ENCODE measurements at places on chromosomes 4 and X. TPM values are rescaled to one million over a fixed set of nuclear protein-coding genes. Genes with fewer than 3 reads are reported as not detected.

GRCh38 chr4:179097741-179098140 is 1655.5 kb upstream of the AGA start:
- H3K4me1 ChIP-seq: no peaks in the 10 kb centered on the region
- ATAC-seq: no peak
- no peak overlapping the region for H3K27ac ChIP-seq
- H3K36me3 ChIP-seq: no peaks in the 10 kb centered on the region
- H3K27me3 ChIP-seq: no peaks in the 10 kb centered on the region

GRCh38 chr4:113141901-113142346 is 92.5 kb downstream of the ANK2 start:
- no peak for ATAC-seq
- no peak overlapping the region for H3K4me3 ChIP-seq

- peak overlapping the region; percentile 90 for H3K4me3 ChIP-seq
- no peak for ATAC-seq
- H3K4me1 ChIP-seq: peaks cover 20% of the 10 kb centered on the region
- H3K36me3 ChIP-seq: no peaks in the 10 kb centered on the region
- no peaks in the 10 kb centered on the region for H3K27me3 ChIP-seq
Observed at GRCh38 chrX:129981752-129982299, 609 bp upstream of the BCORL1 start.

USP26 gene
- total RNA-seq: not detected

AFP gene
- total RNA-seq: not detected

DNA sequence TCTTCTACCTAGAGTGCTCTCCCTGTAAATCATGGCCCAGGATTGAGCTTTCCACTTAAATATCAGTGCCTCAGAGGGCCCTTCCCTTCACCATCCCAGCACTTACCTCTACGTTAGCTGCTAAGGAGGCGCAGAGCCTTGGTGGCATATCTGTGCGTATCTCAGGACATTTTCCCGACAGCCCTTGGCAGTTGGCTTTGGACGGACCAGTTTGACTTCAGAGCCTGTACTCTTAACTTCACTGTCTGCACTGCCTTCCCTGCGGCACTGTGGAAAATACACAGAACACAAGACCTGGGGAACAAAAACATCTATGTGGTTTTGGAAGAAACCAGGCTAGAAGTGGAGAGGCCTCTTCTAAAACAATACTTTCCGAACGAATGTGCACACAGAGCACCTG is 2.4 kb downstream of the TADA2B start:
- H3K4me3 ChIP-seq: no peak overlapping the region
- H3K27ac ChIP-seq: no peak overlapping the region
- no peaks in the 10 kb centered on the region for H3K27me3 ChIP-seq
- ATAC-seq: no peak
- H3K36me3 ChIP-seq: peaks cover 7% of the 10 kb centered on the region
- H3K4me1 ChIP-seq: peaks cover 29% of the 10 kb centered on the region

SORBS2 gene
- 666 TPM for total RNA-seq

VEGFC gene
- 3.0 TPM for total RNA-seq

DNA sequence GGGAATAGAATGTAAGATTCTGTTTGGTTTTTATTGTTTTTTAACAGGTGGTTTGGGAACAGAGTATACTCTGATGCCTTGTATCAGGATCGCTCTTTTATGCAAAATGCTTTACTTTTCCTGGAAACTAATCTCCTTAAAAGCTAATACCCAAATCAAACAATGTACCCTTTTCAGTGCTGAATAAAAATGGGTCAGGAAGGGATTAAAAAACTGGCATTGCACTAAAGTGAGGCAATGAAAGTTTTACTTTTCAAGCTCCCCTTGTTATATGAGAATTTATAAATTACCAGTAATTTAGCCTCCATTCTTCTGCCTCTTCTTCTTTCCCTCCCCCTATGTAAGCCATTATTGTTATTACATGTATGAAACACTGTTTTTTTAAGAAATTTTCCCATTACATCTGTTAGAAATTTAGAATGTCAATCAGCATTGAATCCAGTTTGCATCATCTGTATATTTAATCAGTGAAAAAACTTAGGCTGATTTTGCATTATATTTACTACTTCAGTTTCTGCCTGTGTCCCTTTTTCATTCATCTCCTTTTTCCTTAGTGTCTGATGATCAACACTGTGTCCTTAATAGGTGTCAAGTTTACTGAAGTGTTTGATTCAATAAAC is 89.7 kb upstream of the NPNT start:
- no peaks in the 10 kb centered on the region for H3K36me3 ChIP-seq
- H3K27ac ChIP-seq: no peak overlapping the region
- H3K4me3 ChIP-seq: no peak overlapping the region
- no peaks in the 10 kb centered on the region for H3K27me3 ChIP-seq

WNK3 gene
- 3.5 TPM for total RNA-seq

MAGEA4 gene
- not detected for total RNA-seq

DNA sequence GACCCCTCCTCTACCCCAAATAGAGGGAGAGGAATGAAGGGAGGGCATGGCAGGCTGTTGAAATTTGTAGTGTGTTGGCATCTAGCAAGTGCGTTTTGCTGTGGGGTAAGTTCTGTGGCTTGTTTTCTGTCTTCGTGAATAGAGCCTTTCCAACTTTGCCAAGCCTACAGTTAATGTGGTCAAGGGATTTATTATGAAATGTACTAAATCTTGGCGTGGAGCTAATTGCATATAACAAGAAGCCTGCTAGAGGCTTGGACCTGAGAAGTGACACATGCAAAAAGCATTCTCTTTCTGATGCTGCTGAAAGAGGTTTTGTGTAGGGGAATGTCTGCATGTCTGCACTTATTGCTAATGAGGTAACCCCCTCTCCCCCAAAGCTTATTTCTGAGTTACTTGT is 132.2 kb downstream of the BMPR1B start:
- peak overlapping the region; percentile 59 for H3K27ac ChIP-seq
- H3K36me3 ChIP-seq: no peaks in the 10 kb centered on the region
- peaks cover 27% of the 10 kb centered on the region for H3K4me1 ChIP-seq
- ATAC-seq: peak; percentile 48
- H3K4me3 ChIP-seq: no peak overlapping the region

DNA sequence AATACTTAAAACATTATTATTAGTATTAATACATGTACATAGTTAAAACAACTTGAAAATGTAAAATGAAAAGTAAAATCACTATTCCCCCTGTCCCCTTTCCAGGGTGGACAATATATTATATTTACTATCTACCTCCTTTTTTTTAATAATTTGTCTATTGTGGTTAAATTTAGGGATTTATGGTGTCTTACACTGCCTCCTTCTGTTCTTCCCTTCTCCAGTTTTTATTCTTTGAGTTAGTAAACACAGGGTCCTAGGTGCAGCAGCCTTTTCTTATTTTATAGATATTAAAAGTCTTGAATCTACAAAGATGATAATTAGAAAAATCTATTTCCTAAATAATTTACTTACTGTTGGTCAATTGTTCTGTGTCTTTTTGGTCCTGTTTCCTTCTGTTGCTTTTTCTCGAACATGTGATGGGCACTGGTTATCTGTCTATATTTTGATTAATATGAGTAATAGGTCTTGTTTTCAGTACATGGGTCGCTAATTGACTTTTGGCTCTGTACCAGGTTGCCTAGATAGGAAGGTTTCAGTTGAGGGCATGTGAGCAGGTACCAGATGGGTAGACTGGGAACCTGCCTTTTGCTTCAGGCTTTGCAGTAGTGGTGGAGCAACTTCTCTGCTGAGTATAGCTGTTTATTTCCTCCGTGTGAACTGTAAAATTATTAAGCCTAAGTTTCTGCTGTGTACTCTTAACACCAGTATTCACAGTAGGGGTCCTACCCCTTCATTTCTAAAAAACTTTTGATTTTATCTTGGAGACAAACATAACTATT is 1.1 kb downstream of the NUDT9 start:
- no peaks in the 10 kb centered on the region for H3K36me3 ChIP-seq
- no peak for ATAC-seq
- peak overlapping the region; percentile 80 for H3K4me3 ChIP-seq
- peaks cover 10% of the 10 kb centered on the region for H3K4me1 ChIP-seq
- no peaks in the 10 kb centered on the region for H3K27me3 ChIP-seq
- peak overlapping the region; percentile 95 for H3K27ac ChIP-seq

DNA sequence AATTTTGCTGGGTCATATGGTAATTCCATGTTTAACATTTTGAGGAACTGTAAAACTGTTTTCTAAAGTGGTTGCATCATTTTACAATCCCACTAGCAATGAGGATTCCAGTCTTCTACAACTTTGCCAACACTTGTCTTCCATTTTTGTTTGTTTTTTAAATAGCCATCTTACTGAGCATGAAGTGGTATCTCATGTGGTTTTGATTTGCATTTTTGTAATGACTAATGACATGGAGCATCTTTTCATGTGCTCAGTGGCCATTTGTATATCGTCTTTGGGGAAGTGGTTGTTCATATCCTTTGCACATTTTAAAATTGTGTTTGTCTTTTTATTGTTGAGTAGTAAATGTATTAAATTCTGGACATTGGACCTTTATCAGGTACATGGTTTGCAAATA is 94.7 kb downstream of the TMEM131L start:
- ATAC-seq: no peak
- H3K36me3 ChIP-seq: peaks cover 4% of the 10 kb centered on the region
- H3K4me3 ChIP-seq: no peak overlapping the region
- peaks cover 10% of the 10 kb centered on the region for H3K4me1 ChIP-seq
- no peaks in the 10 kb centered on the region for H3K27me3 ChIP-seq
- H3K27ac ChIP-seq: no peak overlapping the region

BRCC3 gene
- total RNA-seq: 12.3 TPM

TMEM156 gene
- not detected for total RNA-seq

GRCh38 chr4:72319601-72320021 is 249.4 kb downstream of the ADAMTS3 start:
- H3K4me1 ChIP-seq: peaks cover 5% of the 10 kb centered on the region
- no peaks in the 10 kb centered on the region for H3K27me3 ChIP-seq
- no peak for ATAC-seq

NWD2 gene
- total RNA-seq: not detected

- H3K4me1 ChIP-seq: peaks cover 30% of the 10 kb centered on the region
- H3K36me3 ChIP-seq: no peaks in the 10 kb centered on the region
- H3K27ac ChIP-seq: peak overlapping the region; percentile 72
- H3K4me3 ChIP-seq: no peak overlapping the region
Observed at GRCh38 chr4:73705056-73705432, 35.3 kb upstream of the CXCL8 start.

MAPK10 gene
- total RNA-seq: 40.9 TPM

DNA sequence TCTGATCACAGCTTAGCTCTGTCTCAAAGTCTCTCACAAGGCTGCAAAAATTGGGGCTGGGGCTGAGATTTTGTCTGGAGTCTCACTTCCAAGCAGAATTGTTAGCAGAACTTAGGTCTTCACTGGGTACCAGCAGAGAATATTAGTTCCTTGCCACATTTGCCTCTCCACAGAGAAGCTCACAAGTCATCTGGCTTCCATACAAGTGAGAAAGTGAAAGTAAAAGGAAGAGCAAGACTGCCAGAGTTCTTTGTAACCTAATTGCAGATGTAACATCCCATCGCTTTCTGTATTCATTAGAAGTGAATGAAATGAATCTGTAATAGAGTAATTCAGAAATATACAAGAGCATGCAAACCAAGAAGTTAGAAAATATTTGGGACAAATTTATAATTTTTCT is 624.1 kb upstream of the GNPDA2 start:
- H3K27ac ChIP-seq: no peak overlapping the region
- no peaks in the 10 kb centered on the region for H3K36me3 ChIP-seq

- H3K4me3 ChIP-seq: no peak overlapping the region
- no peaks in the 10 kb centered on the region for H3K36me3 ChIP-seq
- no peaks in the 10 kb centered on the region for H3K27me3 ChIP-seq
- ATAC-seq: no peak
- no peak overlapping the region for H3K27ac ChIP-seq
Observed at GRCh38 chrX:71198066-71198465, 25.0 kb upstream of the GJB1 start.

ATOH1 gene
- not detected for total RNA-seq

DNA sequence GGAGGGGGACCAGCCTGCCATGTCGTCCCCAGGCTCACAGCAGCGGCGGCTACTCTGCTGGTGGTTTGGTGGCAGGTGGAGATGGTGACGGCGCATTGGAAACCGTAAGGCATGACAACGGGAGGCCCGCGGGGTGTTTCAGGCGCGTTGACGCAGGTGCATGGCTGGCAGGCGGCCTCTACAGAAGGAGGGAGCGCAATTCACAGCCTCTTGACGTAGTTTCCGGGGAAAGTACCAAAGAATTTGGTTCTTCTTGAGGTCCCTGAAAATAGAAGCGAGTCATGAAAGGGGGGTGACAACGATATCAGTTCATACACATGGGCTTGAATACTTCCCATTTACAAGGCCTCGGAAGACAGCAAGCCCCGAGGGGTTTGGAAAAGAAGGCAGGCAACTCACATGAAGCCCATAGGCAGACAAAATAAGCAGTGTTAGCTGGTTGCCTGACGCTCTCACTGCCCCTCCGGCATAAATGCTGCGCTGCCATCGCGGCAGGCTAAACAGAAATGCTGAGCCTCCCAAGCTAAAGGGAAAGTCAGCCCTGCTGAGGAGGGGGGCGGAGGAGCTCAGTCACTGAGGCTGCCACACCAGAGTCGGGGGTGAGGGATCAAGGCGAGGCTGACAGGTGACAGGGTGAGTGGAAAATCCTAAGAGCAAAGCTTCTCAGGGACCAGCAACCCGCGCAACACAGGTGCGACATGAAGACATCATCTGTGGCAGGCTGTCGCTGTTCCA is 52.3 kb upstream of the PDLIM3 start:
- no peaks in the 10 kb centered on the region for H3K27me3 ChIP-seq
- no peak overlapping the region for H3K27ac ChIP-seq
- peaks cover 7% of the 10 kb centered on the region for H3K4me1 ChIP-seq
- H3K4me3 ChIP-seq: no peak overlapping the region

CLDN34 gene
- not detected for total RNA-seq

- ATAC-seq: no peak
- no peaks in the 10 kb centered on the region for H3K27me3 ChIP-seq
- no peaks in the 10 kb centered on the region for H3K36me3 ChIP-seq
- no peak overlapping the region for H3K27ac ChIP-seq
- H3K4me1 ChIP-seq: no peaks in the 10 kb centered on the region
- H3K4me3 ChIP-seq: no peak overlapping the region
Observed at GRCh38 chr4:169199184-169199583, 71.6 kb downstream of the SH3RF1 start.

DNA sequence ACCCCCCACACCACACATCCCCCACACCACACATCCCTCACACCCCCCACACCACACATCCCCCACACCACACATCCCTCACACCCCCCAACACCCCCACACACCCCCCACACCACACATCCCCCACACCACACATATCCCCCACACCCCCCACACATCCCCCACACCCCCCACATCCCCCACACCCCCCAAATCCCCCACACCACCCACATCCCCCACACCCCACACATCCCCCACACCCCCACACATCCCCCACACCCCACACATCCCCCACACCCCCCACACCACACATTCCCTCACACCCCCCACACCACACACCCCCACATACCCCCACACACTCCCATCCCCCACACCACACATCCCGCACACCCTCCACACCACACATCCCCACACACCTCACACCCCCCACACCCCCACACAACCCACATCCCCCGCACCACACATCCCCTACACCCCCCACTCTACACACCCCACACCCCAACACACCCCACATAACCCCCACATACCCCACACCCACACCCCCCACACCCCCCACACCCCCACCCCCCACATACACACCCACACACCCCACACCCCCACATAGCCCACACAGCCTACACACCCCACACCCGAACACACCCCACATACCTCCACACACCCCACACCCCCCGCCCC is 172.9 kb downstream of the DCLK2 start:
- no peak for ATAC-seq
- H3K36me3 ChIP-seq: peaks cover 57% of the 10 kb centered on the region
- H3K27me3 ChIP-seq: no peaks in the 10 kb centered on the region
- no peak overlapping the region for H3K4me3 ChIP-seq

GRCh38 chrX:13190051-13190450 is 129.8 kb downstream of the ATXN3L start:
- H3K4me3 ChIP-seq: no peak overlapping the region
- no peak overlapping the region for H3K27ac ChIP-seq
- no peak for ATAC-seq
- H3K4me1 ChIP-seq: peaks cover 17% of the 10 kb centered on the region
- H3K36me3 ChIP-seq: no peaks in the 10 kb centered on the region
- no peaks in the 10 kb centered on the region for H3K27me3 ChIP-seq

NOX1 gene
- 0.31 TPM for total RNA-seq

Data from gastroesophageal sphincter (tissue), 4 donors.